ENCODE measurements at places on chromosomes 11 and 22.

- DNase-seq, result no peak
These were observed 10.7 kb downstream of the ZNF195 start for GRCh38 chr11:3368199-3368598.

- no peak for DNase-seq
These were observed 34.1 kb upstream of the ZBTB16 start for GRCh38 chr11:114025329-114025907.

DNA sequence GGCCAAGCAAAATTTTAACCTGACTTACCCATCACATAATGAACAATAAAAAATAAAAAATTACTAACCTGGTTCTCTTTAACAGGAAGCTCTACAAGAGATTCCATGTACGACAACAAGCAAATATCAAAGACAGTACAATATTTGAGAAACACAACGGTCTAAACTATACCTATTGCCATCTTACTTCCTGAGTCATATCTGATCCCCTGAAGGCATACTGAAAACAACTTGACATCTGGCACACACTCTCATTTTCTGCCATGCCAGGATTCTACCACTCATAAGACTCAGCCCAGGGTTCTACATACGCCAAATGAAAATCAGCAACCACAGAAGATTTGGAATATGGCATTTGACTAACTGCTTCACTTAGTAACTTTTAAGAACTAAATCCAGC, 13.8 kb downstream of the DENND5A start:
- no peak for DNase-seq

DNA sequence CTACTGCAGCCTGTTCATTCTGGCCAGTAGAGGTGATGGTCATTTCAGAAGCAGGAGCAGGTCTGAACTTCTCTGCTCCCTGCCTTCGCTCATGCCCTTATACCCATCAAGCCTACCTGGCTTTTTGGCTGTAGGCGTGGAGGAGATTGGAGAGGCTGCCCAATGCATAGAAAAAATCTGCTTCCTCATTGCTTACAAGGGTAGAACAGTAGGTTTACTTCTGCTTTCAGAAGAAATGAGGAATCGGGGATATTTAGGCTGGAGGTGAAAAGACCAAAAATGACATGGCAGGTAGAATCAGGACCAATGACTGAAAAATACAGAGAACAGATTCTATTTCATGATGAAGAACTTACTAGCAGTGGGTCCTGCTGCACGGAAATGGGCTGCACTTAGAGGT, 72.9 kb upstream of the YWHAH start:
- DNase-seq, result no peak

DNA sequence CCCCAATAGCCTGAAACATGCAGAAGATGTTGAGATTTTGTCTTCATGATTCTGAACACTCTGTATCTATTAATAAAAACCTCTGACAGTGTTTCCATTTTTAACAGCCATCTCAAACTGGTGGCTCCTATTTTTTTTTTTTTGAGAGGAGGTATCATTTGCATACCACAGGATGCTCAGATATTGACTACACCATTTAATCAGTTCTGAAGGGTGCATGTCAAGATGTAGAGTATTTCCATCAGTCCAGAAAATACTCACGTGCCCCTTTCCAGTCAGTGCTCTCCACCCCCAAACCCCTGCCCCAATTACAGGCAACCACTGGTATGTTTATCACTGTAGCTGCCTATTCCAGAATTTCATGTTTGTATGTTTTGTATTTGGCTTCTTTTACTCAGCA, 85.3 kb upstream of the SORL1-AS1 start:
- DNase-seq, result no peak

GRCh38 chr22:44458044-44459020, 39.7 kb downstream of the RTL6 start:
- no peak for DNase-seq

GRCh38 chr11:45097721-45098493, 48.5 kb upstream of the PRDM11 start:
- no peak for DNase-seq

- no peak for DNase-seq
These were observed 1.7 kb upstream of the MRTFA start for GRCh38 chr22:40638261-40638660.

All from NCI-H2107 (cell line).